NCI-H2029 (cell line): ENCODE measurements at places on chromosomes 13 and 19.

GRCh38 chr19:44955505-44956439, 592 bp downstream of the CLPTM1 start:
- DNase-seq, result no peak

DNA sequence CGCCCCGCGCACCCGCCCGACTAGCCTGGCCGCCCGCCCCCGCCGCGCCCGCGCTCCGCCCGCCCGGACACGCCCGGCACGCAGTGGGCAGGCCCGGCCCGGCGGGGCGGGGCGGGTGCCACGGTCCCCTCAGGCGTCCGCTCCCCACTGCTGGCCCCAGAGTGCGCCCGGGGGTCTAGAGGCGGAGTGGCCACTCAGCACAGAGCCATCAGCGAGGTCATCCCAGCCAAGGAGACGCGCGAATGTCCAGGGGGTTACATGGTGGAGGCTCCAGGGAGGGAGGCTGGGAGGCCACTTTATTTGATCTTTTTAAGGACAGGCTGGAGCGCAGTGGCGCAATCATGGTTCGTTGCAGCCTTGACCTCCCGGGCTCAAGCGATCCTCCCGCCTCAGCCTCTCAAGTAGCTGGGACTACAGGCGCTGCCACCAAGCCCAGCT, 236 bp upstream of the TINCR start:
- no peak for DNase-seq

GRCh38 chr19:21498651-21499050, 6.8 kb upstream of the ZNF429 start:
- no peak for DNase-seq

DNA sequence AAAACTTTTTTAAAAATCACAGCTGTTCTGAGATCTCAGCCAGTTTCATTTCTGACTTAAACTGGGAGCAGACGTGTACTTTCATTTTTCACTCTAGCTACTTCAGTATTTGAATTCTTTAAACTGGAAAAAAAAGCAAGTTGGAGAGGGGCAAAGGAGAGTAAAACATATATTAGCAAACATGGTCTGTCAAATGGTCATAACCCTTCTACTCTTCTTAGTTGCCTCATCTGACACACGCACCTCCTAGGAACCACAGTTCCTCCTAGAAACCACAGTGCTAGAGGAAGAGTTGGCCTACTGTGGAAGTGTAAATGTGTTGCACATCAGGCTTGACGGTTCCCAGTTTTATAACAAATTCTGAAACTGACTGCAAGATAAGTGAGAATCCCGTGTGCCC, 47.2 kb downstream of the TM9SF2 start:
- no peak for DNase-seq

GRCh38 chr19:8457209-8457608, 12.4 kb downstream of the HNRNPM start:
- DNase-seq, result no peak

GRCh38 chr19:3369337-3370213, 3.2 kb downstream of the NFIC start:
- no peak for DNase-seq

DNA sequence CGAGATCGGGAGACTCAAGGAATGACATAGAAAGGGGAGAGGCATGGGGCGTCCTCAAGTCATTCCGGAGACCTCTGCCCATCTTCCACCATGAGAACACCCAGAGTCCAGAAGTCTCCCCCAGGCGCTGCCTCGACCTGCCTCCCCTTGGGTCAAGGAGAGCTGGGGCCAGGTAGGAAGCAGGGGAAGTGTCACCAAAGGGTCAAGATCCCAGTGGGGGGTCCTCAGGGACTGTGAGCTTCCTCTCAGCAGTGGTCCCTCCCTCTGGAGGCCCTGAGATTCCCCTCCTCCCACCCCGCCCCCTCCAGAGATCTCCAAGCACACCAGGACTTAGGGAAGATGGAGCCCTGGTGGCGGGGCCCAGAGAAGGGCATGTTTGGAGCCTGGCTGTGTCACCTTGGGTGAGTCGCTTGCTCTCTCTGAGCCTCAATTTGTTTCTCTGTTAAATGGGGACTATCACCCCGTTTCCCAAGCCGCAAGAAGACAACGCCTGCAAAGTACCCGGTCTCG, 919 bp downstream of the DACT3 start:
- DNase-seq, result no peak

DNA sequence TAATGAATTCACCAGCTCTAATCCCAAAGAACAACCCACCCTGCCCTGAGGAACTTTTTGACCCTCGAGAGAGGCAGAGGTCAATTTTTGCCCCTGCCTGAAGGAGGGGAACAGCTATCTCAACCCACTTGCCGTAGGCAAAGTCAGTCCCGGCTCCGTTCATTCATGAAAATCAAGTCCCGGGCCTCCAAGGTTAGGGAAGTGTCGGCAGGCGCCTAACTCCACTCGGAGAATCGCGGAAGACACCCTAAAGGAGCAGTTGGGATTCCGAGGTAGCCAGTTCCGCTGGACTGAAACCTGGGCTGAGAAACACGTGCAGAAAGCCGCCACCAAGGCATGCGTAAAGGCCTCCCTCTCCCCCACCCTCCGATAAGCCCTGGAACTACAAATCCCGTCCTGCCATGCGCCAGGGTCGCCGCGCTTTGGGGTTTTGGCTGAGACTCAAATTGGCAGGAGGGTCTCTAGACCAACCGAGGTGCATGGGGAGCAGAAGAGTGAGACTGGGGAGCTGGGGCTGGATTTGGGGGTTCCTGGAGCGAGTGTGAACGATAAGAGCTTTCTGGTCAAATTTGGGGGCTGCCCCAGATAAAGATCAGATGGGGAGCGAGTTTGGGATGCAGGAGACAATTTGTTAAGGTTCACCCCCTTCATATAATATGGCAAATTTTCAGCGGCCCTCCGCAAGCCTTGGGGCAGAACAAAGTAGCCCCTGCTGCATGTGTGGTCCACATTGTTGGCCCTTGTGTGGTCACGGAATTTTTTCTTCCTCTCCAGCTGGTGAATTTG, at the start of gene TNPO2:
Gene TNPO2 (minus strand): TSS at position 292 of the 786 bp plus-strand sequence. CDS start 2,955 bp downstream, outside the sequence.
- peak; percentile 52 for DNase-seq

GRCh38 chr19:35006999-35007365, 6.9 kb downstream of the GRAMD1A start:
- DNase-seq, result no peak

DNA sequence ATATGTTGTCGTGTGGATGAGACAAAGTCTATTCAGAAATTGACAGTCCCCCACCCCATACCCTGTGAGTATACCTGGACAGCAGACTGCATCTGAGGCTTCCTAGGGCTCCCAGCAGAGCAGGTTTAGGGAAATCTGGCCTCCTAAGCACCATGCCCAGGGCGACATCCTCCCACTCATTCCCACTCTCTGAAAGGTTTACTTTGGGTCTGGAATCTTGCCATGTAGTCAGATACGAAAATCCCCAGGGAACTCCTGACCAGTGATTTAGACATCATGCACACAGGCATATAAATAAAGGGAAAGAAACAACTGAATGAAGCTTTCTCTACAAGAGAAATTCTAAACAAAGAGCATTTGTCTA, 717 bp upstream of the NALCN start:
- no peak for DNase-seq

DNA sequence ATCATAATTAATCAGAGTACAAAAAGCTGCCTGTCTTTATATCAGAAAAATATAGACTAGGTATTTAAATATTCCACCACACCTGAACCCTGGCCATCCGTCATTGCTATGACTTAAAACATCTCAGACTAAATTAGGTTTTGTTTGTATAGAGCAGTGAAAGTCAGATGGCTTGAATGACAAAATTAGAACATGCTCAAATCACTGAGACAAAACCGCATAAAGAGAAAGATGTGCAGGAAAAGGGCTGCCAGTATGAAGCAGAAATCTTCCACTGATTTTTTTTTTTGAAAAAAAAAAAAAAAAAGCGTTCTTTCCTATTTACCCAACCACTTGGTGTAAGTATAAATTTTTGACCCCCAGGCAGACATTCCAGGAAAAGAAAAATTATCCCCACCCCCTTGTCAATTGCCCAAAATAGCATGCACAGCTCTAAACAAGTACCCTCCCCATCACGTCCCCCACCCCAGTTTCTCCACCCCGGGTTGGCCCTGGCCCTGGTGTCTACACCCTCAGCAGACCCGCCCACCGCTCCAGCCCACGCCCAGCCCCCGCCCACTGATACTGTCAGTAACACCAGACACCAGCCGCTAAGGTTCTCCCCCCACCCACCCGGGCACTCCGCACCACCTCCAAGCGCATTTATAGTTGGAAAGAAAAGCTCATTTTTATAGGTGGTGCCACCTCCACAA, 118.6 kb downstream of the URI1 start:
- no peak for DNase-seq

DNA sequence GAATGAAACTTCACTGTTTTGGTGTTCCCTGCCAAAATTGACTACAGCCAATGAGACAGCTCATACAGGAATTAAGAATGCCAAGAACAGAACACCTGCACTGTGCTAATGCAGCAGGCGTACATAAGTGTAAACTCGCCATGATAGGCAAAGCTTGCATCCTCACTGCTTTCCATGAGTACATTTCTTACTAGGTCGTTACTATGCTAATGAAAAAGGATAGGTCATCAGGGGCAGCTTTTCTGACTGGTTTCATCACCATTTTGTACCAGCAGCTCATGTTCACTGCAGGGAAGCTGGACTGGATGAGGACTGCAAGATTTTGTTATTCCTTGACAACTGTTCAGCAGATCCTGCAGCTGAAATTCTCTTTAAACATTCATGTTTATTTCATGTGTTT, 1383.8 kb downstream of the EFNB2 start:
- DNase-seq, result no peak
